Stomach (tissue), 19 donors: ENCODE measurements at places on chromosomes 4 and X. TPM values are rescaled to one million over a fixed set of nuclear protein-coding genes. Genes with fewer than 3 reads are reported as not detected.

ART3 gene
- 0.45 TPM for total RNA-seq

DNA sequence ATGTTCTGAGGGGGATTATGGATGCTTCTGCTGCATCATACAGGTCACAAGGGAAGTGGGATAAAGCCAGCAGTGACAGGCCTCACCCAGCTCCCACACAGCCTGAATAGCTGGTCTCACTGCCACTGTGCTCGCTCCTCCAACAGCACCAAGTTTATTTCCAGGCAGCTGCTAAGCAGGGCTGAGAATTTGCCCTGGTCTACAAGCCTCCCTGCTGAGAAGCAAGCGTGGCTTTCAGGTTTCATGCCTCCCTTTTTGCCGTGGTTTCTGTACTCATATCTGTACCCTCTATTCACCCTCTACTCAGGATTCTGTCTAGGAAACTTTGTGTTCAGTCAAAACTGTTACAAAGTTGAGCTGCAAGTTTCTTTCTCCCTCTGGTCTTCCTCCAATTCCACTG, 78.6 kb downstream of the MAGEC1 start:
- no peaks in the 10 kb centered on the region for H3K4me1 ChIP-seq
- no peak overlapping the region for H3K27ac ChIP-seq
- H3K27me3 ChIP-seq = no peaks in the 10 kb centered on the region
- no peak overlapping the region for H3K4me3 ChIP-seq
- DNase-seq = no peak
- no peaks in the 10 kb centered on the region for H3K36me3 ChIP-seq

AWAT2 gene
- total RNA-seq = not detected

- DNase-seq = peak; percentile 70
- H3K4me3 ChIP-seq = peak within 1 kb of the TSS; percentile 59
- H3K4me1 ChIP-seq = peaks cover 30% of the 10 kb centered on the region
- no peak within 1 kb of the TSS for H3K27ac ChIP-seq
These were observed at the start of gene LRAT for GRCh38 chr4:154743683-154744340. TSS of gene LRAT (plus strand) at chr4:154744000. CDS start at chr4:154744327, 327 bp downstream.

EPGN gene
- not detected for total RNA-seq

- H3K27ac ChIP-seq = no peak overlapping the region
- no peaks in the 10 kb centered on the region for H3K36me3 ChIP-seq
- no peak overlapping the region for H3K4me3 ChIP-seq
- H3K4me1 ChIP-seq = no peaks in the 10 kb centered on the region
- no peaks in the 10 kb centered on the region for H3K27me3 ChIP-seq
These were observed 15.8 kb upstream of the SFRP2 start for GRCh38 chr4:153804722-153805121.

DNA sequence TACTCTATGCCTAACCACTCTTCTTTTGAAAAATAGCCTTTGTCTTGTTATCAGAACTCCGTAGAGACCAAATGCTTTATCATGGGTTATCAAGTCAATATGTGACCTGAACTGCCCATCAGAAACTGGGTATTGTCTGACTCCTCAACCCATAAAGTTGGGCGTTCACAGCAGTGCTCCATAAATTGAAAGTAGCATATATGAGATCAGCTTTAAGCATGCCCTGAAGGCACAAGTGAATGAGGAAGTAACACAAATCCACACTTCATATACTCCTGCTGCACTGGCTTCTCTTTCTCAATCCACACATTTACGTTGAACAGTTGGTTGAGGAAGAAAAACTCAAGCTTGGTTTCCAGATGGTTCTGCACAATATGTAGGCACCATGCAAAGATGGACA, 1106.0 kb downstream of the STIM2 start:
- H3K27ac ChIP-seq = no peak overlapping the region
- H3K36me3 ChIP-seq = no peaks in the 10 kb centered on the region
- no peak overlapping the region for H3K4me3 ChIP-seq
- H3K27me3 ChIP-seq = no peaks in the 10 kb centered on the region
- DNase-seq = no peak

DNA sequence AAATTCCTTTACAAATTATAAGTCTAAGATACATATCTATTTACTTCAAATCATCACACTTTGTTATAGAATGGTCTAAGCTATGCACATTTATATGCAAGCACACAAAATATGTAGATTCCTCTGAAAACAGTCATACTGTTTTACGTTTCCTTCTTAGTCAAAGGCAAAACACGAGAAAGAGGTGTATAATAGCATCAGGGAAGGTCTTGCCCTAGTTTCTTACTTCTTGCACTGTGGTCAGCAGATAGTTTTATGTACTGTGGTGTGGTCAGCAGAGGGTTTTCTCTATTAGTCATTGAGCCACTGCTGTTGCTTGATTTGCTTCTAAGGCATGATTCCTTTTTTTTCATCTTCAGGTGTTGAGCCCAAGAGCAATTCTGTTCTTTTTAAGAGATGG, 117.7 kb downstream of the ADAM29 start:
- no peaks in the 10 kb centered on the region for H3K4me1 ChIP-seq
- no peaks in the 10 kb centered on the region for H3K36me3 ChIP-seq
- H3K4me3 ChIP-seq = no peak overlapping the region
- DNase-seq = no peak
- no peak overlapping the region for H3K27ac ChIP-seq

DNA sequence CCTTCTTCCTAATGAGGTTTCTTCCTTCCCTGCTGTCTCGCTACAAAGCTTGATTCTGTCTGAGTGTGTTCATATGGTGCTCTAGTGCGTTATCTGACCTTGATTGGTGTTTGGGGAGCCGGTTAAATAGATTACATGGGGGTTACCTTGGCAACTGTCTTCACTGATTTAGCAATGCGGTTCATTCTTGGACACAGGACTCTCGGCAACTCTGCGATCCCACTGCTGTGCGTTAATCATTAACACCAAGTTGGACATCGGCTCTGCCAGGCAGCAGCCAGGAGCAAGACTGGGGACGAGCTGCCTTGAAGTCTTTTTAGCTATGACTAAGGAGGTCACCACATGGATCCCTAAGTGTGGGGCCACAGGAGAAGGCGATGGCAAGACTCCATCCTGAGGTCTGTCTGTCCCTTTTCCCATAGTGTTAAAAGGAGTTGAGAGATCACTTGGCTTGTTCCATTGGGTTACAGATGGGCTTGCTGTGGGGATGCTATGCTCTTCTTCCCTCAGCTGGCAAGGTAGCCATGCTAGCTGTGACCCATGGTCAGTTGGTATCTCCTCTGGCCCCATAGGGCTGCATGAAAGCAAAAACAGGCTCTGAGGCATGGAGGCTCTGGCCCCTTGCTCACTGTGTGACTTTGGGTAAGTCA, 93.4 kb upstream of the MAMLD1 start:
- no peaks in the 10 kb centered on the region for H3K4me1 ChIP-seq
- no peak overlapping the region for H3K27ac ChIP-seq
